ENCODE measurements at places on chromosomes 11 and 22.

DNA sequence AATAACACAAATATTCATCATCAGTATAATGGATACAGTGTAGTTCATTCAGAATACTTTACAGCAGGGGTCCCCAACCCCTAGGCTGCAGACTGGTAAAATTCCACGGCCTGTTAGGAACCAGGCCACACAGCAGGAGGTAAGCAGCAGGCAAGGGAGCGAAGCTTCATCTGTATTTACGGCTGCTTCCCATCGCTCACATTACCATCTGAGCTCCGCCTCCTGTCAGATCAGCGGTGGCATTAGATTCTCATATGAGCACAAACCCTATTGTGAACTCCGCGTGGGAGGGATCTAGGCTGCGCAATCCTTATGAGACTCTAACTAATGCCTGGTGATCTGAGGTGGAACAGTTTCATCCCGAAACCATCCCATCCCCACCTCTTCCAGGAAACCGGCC lies 125.1 kb downstream of the SERGEF start:
- no peak for DNase-seq

DNA sequence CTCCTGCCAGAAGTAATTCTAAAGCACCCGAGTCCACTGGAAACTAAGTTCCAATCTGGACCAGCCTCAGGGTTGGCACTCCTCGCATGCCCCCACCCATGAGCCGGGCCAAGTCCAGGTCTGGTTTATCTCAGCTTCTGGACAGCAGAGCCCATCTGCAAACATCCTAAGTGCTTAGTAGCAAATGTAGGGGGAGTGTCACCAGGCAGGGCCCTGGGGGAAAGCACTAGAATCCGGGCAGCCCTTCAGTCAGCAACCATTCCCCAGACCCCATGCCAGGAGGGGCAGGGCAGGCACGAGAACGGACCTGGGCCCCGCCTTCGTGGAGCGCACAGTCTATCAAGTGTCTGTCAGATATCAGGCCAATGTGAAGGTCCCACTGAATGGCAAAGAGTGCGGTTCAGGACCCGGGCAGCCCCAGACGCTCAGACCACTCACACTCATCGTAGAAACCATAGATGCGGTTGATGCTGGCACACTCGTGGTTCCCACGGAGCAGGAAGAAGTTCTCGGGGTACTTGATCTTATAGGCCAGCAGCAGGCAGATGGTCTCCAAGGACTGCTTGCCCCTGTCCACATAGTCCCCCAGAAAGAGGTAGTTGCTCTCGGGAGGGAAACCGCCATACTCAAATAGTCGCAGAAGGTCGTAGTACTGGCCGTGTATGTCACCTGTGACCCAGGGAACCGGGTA lies 1.3 kb downstream of the PPP1CA start:
- DNase-seq, result no peak

- no peak for DNase-seq
Observed at GRCh38 chr22:49833340-49834007, 5.8 kb upstream of the BRD1 start.

DNA sequence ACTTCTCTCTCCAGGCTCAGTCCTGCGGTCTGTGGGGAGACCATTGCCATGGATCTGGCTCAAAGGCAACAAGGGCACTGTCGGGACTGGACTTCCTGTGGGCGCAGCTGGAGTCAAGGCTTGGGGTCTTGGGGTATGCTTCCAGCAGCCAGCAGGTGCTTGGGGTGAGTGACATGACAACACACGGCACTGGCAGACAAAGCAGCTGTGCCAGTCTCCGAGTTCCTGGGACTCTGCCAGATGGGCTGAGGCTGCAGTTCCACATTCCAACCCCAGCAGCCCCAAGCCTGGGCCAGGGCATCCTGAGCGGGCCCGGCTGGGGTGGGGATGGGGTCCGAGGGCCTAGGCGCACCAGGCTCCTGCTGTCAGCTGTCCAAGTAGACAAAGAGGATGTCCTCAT lies 12.3 kb downstream of the GUCD1 start:
- DNase-seq, result no peak

DNA sequence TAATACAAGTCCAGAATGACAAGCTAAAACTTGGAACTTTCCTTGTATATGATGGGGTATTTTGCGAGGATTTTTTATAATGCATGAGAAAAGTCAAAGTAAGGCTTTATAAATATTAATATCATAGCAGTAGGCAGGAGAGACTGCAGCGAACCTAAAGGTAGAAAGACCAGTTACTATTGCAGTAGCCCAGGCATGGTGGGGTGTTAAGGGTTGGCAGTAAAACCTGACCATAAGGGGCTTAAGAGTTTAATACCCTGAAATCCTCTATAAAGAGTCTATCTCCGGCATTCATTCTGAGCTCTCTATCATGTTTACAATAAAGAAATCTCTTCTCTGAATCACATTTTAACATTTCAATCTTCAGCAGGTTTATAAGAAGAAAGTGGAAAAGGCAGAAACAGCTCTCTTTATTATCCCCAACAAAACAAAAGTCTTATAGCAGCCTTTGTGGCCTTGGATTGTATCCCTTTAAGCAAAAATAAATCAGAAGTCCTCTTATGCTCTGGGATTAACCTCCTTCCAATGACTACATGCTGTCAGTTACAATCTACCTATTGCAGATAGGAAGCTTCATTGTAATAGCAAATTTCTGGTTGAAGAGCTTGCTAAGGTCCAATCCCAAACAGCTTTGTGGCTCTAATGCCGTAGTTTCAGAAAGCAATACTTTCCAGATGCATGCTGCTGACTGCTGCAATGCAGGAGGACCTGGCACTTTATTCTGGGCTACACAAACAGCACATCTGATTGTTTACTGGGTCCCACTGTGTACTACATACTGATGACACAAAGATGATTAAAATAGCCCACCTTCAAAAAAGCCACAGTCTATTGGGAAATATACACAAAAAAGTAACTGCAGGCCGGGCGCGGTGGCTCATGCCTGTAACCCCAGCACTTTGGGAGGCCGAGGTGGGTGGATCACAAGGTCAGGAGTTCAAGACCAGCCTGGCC lies 45.8 kb downstream of the SIK3 start:
- DNase-seq, result no peak

- DNase-seq, result no peak
Observed at GRCh38 chr11:57179681-57180080, 2.1 kb upstream of the LRRC55 start.

DNA sequence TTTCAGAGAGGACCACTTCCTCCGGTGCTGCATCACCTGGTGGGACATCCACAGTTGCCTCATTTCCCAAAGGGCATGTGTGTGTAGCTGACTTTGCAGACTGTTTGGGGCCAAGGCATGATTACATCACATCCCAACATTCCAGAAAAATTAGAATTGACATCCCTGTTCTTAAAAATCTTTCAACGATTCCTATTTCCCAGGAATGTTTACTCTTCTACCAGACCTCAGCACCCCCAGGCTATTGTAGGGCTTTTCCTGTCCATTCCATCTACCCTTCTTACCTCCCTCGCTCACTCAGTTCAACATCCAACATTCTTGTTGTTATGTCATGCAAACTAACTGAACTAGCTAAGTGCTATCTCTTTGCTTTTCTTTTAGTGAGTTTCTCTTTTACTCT lies 37.3 kb downstream of the PIWIL4 start:
- no peak for DNase-seq

DNA sequence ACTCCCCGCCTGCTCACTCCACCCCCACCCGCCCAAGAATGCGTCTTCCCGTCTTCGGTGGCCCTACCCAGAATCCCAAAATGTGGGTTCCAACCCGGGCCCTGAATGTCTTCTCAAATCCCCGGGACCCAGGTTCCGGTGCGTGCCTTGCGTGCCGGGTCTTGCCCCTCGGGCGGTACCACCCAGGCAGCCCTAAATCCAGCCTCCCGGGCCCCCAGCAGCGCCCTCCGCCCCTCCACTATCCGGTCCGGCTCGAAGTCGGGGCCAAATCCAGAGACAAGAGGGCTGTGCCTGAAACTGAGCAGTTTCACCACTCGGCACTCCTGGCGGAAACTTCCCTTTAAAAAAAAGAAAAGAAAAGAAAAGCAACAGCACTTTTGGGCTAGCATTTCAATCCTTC lies 16.3 kb upstream of the CCT8L2 start:
- no peak for DNase-seq

- DNase-seq, result no peak
Observed at GRCh38 chr11:122234257-122234656, 118.2 kb upstream of the BLID start.

GRCh38 chr11:11186249-11186648 lies 166.8 kb downstream of the CSNK2A3 start:
- DNase-seq, result no peak

DNA sequence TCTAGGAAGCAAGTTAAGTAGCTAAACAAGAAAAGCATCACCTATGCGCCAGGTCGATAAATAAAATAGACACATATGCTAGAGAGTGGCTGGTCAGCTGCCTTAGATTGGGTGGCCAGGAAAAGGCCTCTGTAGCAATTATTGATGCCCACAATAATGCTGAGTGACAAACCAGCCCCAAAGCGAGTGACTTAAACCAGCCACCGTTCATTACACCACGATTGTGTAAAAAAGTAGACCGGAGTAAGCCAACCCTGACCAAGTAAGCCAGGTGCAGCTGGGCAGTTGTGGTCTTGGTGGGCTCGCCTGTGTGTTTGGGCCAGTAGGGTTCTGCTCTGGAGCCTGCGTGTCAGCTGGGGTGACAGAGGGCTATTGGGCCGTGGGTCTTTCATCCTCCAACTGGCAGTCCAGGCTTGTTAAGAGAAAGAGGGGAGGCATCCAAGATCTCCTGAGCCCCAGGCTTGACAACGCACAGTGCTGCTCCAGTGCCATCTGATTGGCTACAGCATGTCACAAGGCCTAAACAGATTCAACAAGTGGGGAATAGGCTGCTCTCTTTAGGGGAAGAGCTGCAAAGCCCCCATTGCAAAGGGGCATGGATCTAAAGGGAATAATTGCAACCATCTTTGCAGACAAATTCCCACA lies 100.4 kb upstream of the PARVA start:
- DNase-seq, result no peak

Data from activated gamma-delta T cell (primary cell).